ENCODE measurements at places on chromosomes 3 and 15. TPM values are rescaled to one million over a fixed set of nuclear protein-coding genes. Genes with fewer than 3 reads are reported as not detected.
A peak's percentile ranks its signal among the peaks of the same experiment; 100 is the strongest.

STRIT1 gene
- not detected for total RNA-seq

SLC9C1 gene
- total RNA-seq = 0.66 TPM

ASB14 gene
- total RNA-seq = not detected

SLC2A2 gene
- total RNA-seq = 3.7 TPM

DNA sequence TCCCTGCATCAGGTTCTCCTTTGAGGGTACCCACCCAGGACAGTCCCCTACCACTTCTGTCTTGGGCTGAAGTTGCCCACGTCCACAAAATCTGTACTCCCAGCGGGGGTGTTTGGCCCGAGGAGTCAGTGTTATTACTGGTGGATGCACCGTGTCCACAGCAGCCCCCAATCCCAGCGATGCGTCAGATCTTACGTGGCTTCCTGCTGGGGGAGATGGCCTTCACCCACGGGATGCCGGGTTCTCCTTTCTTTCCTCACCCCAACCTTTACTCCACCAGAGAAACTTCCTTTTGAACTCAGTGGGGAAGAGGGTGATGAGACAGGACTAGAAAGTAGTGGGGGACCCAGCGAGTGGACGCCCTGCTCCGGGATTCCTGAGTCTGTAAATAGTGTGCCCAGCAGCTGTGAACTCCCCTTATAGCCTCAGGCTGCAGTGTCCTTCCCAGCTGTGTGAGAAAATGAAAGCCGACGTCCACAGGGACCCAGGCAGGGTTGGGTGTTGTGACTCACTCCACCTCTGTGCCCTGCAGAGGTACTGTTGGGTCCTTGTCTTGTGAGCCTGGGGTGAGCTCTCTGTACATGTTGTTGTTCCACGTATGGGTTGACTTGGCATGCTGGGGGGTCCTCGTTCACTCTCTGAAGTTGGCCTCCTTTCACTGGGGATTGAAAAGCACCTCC is 31.5 kb downstream of the CRTAP start:
- H3K36me3 ChIP-seq = no peaks in the 10 kb centered on the region
- DNase-seq = no peak
- no peak overlapping the region for H3K4me3 ChIP-seq

DNA sequence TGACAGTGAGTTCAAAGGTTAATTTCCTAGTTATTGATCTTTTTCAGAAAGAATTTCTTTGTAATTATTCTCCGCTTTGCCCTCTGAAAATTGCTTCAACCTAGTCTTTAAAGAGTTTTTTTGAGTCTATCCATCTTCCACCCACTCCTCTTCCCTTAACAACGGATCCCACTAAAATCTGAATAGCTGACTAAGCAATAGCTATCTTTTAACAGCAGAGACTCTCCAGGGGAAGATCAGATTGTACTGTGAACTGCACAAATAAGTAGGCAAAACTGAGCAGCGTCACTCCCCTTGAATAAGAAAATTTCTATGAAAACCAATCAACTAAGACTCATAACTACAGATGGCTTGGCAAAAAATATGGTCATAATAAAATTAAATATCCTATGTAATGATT is 127.9 kb downstream of the TUSC7 start:
- no peak for DNase-seq
- peaks cover 3% of the 10 kb centered on the region for H3K4me1 ChIP-seq
- H3K27ac ChIP-seq = no peak overlapping the region
- no peaks in the 10 kb centered on the region for H3K36me3 ChIP-seq
- no peaks in the 10 kb centered on the region for H3K27me3 ChIP-seq

GRCh38 chr3:158097593-158098308 is 8.5 kb downstream of the SHOX2 start:
- H3K27me3 ChIP-seq = peaks cover 28% of the 10 kb centered on the region
- DNase-seq = peak; percentile 92
- H3K27ac ChIP-seq = no peak overlapping the region
- H3K36me3 ChIP-seq = no peaks in the 10 kb centered on the region

DNA sequence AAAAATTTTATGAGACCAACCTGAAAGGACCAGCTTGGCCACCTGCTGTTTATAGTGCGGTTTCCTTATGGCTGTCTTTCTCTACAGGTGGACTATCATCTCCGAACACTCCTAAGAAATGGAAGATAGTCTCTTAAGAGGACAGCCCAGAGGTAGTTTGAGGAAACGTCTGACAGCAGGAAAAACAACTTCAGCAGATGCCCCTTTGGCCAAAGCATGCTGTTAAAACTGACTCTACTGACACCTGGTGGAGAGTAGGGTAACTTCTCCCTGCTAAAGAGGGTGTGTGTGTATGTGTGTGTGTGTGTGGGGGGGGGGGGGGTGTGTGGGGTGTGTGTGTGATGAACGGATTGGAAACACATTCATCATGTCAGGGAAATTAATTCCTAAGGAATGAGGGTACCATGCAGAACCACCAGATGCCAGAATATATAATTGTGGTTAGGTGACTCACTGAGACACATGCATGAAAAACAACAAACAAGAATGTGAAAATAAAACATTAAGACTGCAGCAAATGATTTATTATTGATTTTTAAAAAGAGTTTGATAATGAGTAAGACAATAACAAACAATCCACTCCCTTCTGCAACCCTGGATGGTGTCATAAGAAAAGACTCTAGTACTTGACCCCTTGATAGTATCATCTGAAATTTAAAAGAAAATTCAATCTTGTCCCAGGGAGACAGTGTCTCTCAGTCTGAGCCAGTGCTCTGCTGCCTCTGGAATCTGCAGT is 256.5 kb downstream of the THRB start:
- no peaks in the 10 kb centered on the region for H3K36me3 ChIP-seq
- DNase-seq = no peak
- H3K27me3 ChIP-seq = no peaks in the 10 kb centered on the region
- no peaks in the 10 kb centered on the region for H3K4me1 ChIP-seq

- DNase-seq = no peak
- no peaks in the 10 kb centered on the region for H3K36me3 ChIP-seq
- H3K4me1 ChIP-seq = peaks cover 14% of the 10 kb centered on the region
- no peak overlapping the region for H3K27ac ChIP-seq
- no peak overlapping the region for H3K4me3 ChIP-seq
Observed at GRCh38 chr15:73936588-73937290, 10.5 kb downstream of the LOXL1 start.

GRCh38 chr15:94917068-94917467 is 685.7 kb downstream of the MCTP2 start:
- no peak for DNase-seq
- peaks cover 2% of the 10 kb centered on the region for H3K27me3 ChIP-seq
- no peak overlapping the region for H3K27ac ChIP-seq
- no peaks in the 10 kb centered on the region for H3K4me1 ChIP-seq
- no peaks in the 10 kb centered on the region for H3K36me3 ChIP-seq
- H3K4me3 ChIP-seq = no peak overlapping the region

DNA sequence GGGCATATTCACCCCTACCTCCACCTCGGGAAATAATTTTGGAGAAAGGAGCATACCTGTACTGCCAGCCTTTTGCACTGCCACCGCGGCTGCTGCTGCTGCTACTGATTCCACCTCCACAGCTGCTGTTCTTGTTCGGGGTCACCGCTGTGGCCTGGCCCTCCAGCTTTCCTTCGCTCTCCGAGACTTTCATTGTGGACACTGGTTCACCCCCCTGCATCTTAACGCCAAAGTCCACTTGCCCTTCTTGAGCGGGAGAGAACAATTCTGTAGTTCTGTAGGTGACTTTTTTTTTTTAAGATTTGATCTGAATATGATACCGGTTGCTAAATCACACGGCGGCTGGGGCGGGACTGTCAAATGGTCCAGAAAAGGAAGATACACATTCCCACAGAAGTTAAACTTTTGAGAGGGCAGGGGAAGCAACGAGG is 701 bp downstream of the OSBPL11 start:
- peaks cover 32% of the 10 kb centered on the region for H3K4me1 ChIP-seq
- no peaks in the 10 kb centered on the region for H3K36me3 ChIP-seq
- peak overlapping the region; percentile 95 for H3K27ac ChIP-seq
- DNase-seq = no peak
- no peaks in the 10 kb centered on the region for H3K27me3 ChIP-seq
- H3K4me3 ChIP-seq = peak overlapping the region; percentile 88

GRCh38 chr3:23481011-23481615 is 278.0 kb downstream of the UBE2E2 start:
- H3K36me3 ChIP-seq = no peaks in the 10 kb centered on the region
- no peaks in the 10 kb centered on the region for H3K27me3 ChIP-seq
- H3K27ac ChIP-seq = no peak overlapping the region
- H3K4me3 ChIP-seq = no peak overlapping the region
- H3K4me1 ChIP-seq = no peaks in the 10 kb centered on the region

- H3K4me3 ChIP-seq = no peak overlapping the region
- no peak overlapping the region for H3K27ac ChIP-seq
- H3K4me1 ChIP-seq = no peaks in the 10 kb centered on the region
- H3K36me3 ChIP-seq = peaks cover 2% of the 10 kb centered on the region
Observed at GRCh38 chr3:52845157-52845556, 10.3 kb upstream of the MUSTN1 start.

DNA sequence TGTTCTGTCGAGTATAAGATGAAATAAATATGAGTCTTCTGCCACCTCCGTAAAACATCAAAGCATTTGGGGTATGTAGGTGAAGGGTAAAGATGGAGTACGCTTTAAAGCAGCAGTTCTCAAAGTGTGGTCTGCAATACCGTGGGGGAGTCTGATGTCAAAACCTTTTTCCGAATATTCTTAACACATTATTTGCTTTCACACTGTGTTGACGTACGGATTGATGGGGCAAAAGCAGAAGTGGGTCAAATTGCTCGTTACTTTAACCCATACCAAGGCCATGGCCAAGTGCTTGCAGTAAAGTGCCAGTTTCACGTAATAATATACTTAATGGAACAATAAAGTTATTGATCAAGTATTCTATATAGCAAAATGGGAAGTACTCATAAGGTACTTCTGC is 36.3 kb downstream of the PAK2 start:
- H3K27ac ChIP-seq = no peak overlapping the region
- no peaks in the 10 kb centered on the region for H3K36me3 ChIP-seq
- H3K27me3 ChIP-seq = no peaks in the 10 kb centered on the region
- no peak overlapping the region for H3K4me3 ChIP-seq
- no peak for DNase-seq

DNA sequence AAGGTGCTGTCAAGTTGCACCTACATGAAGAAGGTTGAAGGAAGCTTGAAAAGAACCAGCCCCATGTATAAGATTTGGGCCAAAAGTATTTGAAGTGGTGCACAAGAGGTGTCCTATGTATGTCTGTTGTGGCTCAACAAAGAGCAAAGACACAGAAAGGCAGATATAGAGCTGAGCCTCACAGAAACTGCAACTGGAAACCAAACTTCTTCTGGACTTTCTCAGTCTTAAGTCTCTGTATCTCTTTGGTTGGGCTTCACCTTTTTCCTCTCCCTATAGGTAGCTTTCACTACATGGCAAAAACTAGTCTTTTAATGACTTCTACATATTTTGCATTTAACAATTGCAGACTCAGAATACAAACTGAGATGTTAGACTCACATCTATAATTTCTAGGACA is 8.8 kb upstream of the CMC1 start:
- H3K36me3 ChIP-seq = no peaks in the 10 kb centered on the region
- H3K4me3 ChIP-seq = no peak overlapping the region
- H3K27ac ChIP-seq = no peak overlapping the region
- no peaks in the 10 kb centered on the region for H3K27me3 ChIP-seq
- H3K4me1 ChIP-seq = no peaks in the 10 kb centered on the region

DNA sequence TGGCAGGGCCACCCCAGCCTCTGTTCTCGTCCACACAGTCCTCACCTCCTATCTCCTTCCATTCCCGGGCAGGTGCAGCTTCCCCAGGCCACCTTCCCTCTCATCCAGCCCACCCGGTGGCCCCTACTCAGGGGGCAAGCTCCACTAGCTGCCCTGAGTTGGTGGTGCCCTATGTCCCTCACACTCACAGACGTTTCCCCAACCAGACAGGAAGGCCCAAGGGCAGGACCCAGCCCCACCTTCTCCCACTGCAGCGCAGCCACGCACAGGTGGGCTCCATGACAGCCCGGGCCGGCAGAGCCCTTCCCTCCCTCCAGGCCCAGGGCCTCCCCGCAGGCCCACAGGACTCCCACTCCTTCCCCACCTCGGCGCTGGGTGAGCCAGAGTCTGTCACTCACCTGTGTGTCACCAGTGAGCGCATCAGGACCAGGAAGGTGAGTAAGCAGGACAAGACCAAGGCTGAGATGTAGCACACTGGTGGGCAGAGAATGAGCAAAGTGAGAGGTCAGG is 11.1 kb downstream of the ISLR start:
- H3K36me3 ChIP-seq = no peaks in the 10 kb centered on the region
- H3K27ac ChIP-seq = no peak overlapping the region
- DNase-seq = no peak
- H3K27me3 ChIP-seq = no peaks in the 10 kb centered on the region
- no peaks in the 10 kb centered on the region for H3K4me1 ChIP-seq
- no peak overlapping the region for H3K4me3 ChIP-seq

- H3K36me3 ChIP-seq = no peaks in the 10 kb centered on the region
- no peak overlapping the region for H3K4me3 ChIP-seq
- no peaks in the 10 kb centered on the region for H3K27me3 ChIP-seq
- H3K4me1 ChIP-seq = peaks cover 4% of the 10 kb centered on the region
- DNase-seq = no peak
- H3K27ac ChIP-seq = no peak overlapping the region
Observed at GRCh38 chr15:51692154-51692553, 10.9 kb downstream of the SCG3 start.

GRCh38 chr15:71844916-71845315 is 34.6 kb downstream of the NR2E3 start:
- no peak overlapping the region for H3K4me3 ChIP-seq
- no peaks in the 10 kb centered on the region for H3K4me1 ChIP-seq
- H3K36me3 ChIP-seq = no peaks in the 10 kb centered on the region
- H3K27ac ChIP-seq = no peak overlapping the region
- DNase-seq = no peak
- H3K27me3 ChIP-seq = no peaks in the 10 kb centered on the region

- H3K4me3 ChIP-seq = no peak overlapping the region
- H3K27ac ChIP-seq = no peak overlapping the region
- DNase-seq = no peak
- no peaks in the 10 kb centered on the region for H3K36me3 ChIP-seq
- H3K27me3 ChIP-seq = no peaks in the 10 kb centered on the region
Observed at GRCh38 chr15:89015412-89016097, 72.7 kb upstream of the ABHD2 start.

DNA sequence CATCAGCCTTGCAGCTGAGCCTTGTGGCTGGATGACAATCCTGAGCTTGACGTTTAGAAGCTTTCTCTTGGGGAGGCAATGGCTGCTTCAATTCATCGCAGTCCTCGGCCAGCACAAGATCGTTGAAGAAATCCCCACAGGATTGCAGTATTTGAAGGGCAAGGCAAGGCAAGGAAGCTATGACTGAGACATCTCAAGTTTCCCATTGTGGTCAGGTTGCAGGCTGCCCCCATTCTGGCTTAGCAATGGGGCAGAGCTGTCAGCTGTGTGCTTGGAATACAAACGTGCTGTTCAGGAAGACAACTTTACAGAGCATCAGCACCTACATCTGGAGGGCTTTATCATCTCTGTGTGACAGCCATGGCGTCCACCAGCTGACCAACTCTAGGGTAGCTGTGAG is 275.9 kb upstream of the TBL1XR1 start:
- H3K4me3 ChIP-seq = no peak overlapping the region
- H3K27me3 ChIP-seq = no peaks in the 10 kb centered on the region
- DNase-seq = no peak
- peaks cover 6% of the 10 kb centered on the region for H3K4me1 ChIP-seq
- no peak overlapping the region for H3K27ac ChIP-seq
- H3K36me3 ChIP-seq = no peaks in the 10 kb centered on the region

- DNase-seq = no peak
- H3K36me3 ChIP-seq = peaks cover 9% of the 10 kb centered on the region
- no peaks in the 10 kb centered on the region for H3K27me3 ChIP-seq
Observed at GRCh38 chr15:100154338-100154737, 187.4 kb downstream of the ADAMTS17 start.

GRCh38 chr3:69231929-69232440 is 109.6 kb upstream of the LMOD3 start:
- H3K27ac ChIP-seq = no peak overlapping the region
- DNase-seq = no peak
- no peaks in the 10 kb centered on the region for H3K36me3 ChIP-seq
- H3K4me3 ChIP-seq = no peak overlapping the region
